ENCODE measurements at places on chromosomes 7 and 10. TPM values are rescaled to one million over a fixed set of nuclear protein-coding genes. Genes with fewer than 3 reads are reported as not detected.

MMD2 gene
- total RNA-seq, result not detected

CCL24 gene
- not detected for total RNA-seq

NPSR1 gene
- not detected for total RNA-seq

TACC2 gene
- total RNA-seq, result 3.7 TPM

DBF4 gene
- 33.4 TPM for total RNA-seq

ADCY1 gene
- 1.1 TPM for total RNA-seq

GIMAP6 gene
- under 0.01 TPM for total RNA-seq

GARIN1A gene
- total RNA-seq, result 0.59 TPM

DPCD gene
- total RNA-seq, result 25.6 TPM

EDRF1 gene
- total RNA-seq, result 27.6 TPM

CYP3A7 gene
- not detected for total RNA-seq

RRP12 gene
- total RNA-seq, result 20.9 TPM

CASTOR2 gene
- total RNA-seq, result 9.9 TPM

TRRAP gene
- total RNA-seq, result 19.0 TPM

SPRN gene
- 0.37 TPM for total RNA-seq

CALHM2 gene
- total RNA-seq, result 63.9 TPM

NPFFR1 gene
- total RNA-seq, result not detected

PRKAR2B gene
- total RNA-seq, result 1.8 TPM

SLC29A4 gene
- 0.59 TPM for total RNA-seq

COL1A2 gene
- total RNA-seq, result 1,111 TPM

ALOX5 gene
- not detected for total RNA-seq

SPDYE8 gene
- not detected for total RNA-seq

KLLN gene
- total RNA-seq, result 0.73 TPM

SLC16A9 gene
- total RNA-seq, result 0.59 TPM

SOSTDC1 gene
- not detected for total RNA-seq

ZFYVE27 gene
- 19.0 TPM for total RNA-seq

COL17A1 gene
- 0.20 TPM for total RNA-seq

GNAT3 gene
- total RNA-seq, result not detected

OPALIN gene
- total RNA-seq, result not detected

POLR2J2 gene
- total RNA-seq, result 8.0 TPM

DKK1 gene
- total RNA-seq, result 92.1 TPM

ITPRID1 gene
- not detected for total RNA-seq

ZNF488 gene
- total RNA-seq, result under 0.01 TPM

ITGB8 gene
- total RNA-seq, result 11.8 TPM

INHBA gene
- total RNA-seq, result 2.5 TPM

IKZF1 gene
- not detected for total RNA-seq

DEPP1 gene
- 47.8 TPM for total RNA-seq

DDC gene
- not detected for total RNA-seq

SLC18A3 gene
- total RNA-seq, result not detected

PTPN20 gene
- 0.98 TPM for total RNA-seq

All from subcutaneous preadipocyte (primary cell).